AG09309 (cell line): ENCODE measurements at places on chromosomes 6 and 20.

DNA sequence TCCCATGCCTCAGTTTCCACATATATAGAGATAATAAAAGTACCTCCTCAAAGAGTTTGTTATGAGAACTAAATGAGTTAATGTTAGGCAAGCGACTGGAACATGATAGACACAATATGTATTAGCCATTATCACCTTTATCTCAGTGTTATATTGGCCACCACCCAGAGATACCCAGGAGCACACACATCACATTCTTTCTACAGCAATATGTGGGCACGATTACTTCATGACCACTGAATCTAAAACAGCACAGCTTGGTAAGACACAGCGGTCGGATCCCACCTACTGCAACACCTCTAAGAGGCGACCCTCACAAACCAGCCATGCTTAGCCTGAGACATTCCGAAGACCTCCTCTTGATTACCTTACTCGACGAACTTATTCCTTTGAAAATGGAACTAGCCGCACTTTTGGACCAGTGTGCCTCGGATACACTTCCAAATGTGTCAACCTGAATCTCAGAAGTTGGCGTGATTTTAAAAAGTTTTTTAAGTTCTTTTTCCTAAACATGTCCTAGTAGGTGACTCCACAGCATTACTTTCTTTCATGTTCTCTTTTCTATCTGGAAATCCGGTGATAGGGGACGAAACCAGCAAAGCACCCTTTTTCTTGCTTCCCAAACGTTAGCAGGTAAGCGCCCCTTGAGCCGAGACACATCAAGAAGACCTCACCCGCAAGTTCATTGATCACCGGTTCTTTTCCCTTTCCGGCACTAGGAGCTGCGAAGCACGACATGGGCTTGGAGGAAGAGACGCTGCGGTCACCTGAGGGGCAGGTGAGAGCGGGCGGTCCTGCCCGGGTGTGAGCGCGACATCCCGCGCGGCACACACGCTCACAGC is 923 bp downstream of the GMDS start:
- no peak for DNase-seq

- DNase-seq: no peak
Observed at GRCh38 chr6:159169557-159170332, 545 bp downstream of the FNDC1 start.

DNA sequence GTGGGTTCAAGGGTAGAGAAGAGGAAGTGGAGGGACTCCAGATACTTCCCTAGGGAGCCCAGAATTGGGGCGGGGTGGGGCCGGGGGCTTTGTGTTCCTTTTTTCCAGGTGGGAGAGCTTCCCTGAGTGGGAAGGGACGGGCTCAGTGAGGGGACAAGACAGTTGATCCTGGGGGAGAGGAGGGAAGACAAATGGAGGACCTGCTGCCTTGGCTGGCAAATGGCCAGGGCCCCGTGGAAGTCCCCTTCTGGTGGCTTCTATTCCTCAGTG is 2.6 kb downstream of the CTSZ start:
- no peak for DNase-seq

DNA sequence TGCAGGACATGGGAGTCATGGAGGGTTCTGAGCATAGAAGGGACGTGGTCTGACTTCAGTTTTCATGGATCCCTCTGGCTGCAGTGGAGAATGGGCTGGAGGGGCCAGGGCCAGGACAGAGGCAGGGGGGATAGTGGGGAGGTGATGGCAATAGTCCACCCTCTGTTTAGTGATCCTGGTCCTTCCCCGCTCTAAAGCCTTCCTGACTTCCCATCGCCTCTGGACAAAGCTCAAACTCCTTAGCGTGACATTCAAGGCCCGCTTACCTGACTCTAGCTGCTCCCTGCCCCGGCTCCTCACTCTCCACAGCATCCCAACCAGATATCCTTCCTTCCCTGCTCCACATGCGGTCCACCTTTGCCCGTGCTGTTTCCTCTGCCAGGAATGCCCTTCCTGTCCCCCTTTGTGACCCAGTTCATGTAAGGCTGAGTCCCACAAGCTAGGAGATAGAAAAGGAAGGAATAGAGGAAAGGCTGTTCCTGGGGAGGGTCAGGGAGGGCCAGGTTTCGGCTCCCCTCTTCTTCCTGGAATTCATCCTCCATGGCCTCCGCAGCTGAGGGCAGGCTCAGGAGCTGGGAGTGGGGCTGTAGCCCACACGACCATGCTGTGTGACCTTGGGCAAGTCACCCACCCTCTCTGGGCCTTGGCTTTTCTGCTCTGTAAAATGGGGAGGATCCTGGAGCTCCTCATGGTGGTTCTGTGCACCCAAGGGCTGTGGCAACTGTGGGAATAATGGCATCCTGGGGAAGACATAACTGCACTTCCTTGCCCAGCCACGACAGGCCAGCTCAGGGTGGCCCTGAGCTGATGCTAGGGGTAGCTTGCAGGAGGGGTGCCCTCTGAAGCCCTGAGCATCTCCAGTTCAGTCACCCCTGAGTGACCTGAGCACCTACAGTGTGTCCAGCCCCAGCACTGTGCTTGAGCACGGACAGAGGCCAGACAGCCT is 116.1 kb downstream of the CEBPB start:
- no peak for DNase-seq

DNA sequence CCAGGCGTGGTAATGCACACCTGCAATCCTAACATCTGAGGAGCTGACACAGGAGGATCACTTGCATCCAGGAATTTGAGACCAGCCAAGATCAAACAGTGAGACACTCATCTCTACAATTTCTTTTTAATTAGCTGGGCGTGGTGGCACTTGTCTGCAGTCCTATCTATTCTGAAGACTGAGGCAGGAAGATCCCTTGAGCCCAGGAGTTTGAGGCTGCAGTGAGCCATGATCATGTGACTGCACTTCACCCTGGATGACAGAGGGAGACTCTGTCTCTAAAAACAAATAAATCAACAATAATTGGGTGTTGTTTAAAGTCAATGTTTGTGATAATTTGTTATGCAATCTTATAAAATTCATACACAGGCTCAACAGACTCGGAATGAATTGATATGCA is 18.0 kb upstream of the HLA-A start:
- no peak for DNase-seq

DNA sequence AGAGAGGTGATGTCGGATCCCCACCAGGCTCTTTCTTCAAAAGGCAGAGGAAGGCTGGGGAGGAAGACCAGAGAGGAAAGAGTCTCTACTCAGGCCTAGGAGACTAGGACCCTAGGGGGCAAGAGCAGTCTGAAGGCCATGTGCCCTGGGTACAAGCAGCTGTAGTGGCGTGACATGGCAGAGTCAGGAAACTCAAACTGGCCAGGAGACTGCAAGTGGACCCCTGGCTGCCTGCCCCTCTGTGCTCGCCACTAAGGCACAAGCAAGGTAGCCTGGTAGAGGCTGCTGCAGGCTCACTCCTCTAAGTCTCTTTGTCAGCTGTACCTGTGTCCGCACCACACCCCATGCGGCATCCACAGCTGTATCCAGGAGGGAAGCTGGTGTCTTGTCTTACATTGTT is 19.9 kb downstream of the CST9L start:
- no peak for DNase-seq
